ENCODE measurements at places on chromosomes 4 and X.

- DNase-seq = no peak
Measured at GRCh38 chr4:126361287-126361686, 1046.5 kb downstream of the FAT4 start.

DNA sequence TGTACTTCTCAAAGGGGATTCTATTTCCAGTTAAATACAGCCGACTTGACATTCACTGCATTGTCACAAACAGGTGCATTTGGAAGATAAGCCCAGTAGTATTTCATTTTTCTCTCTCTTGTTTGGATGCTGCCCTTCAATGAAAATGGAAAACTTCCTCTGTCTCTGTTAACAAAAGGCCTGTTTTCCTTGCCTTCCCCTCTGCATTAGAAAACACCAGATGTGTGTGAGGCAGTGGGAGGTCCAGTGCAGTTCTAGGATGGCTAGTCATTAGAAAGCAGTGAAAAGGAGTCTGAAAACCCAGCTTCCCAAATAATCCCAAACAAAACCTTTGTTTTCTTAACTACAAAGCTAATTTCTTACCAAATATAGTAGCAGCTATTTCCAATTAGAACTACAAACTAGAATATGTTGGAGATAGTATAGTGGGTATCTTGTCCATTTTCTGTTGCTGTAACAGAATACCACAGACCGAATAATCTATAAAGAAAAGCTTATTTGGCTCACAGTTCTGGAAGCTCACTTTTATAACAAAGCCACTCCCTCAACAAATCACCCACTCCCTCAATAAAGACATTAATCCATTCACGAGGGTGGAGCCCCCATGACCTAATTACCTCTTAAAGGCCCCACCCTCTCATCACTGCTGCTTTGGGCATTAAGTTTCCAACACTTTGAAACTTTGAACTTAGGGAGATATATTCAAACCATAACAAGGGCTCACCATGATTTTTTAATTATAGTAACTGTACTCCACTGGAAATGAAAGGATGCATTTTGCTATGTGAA lies 452.1 kb upstream of the RPS6KA3 start:
- no peak for DNase-seq

GRCh38 chr4:108355186-108355901 lies 186.6 kb upstream of the LEF1 start:
- no peak for DNase-seq

DNA sequence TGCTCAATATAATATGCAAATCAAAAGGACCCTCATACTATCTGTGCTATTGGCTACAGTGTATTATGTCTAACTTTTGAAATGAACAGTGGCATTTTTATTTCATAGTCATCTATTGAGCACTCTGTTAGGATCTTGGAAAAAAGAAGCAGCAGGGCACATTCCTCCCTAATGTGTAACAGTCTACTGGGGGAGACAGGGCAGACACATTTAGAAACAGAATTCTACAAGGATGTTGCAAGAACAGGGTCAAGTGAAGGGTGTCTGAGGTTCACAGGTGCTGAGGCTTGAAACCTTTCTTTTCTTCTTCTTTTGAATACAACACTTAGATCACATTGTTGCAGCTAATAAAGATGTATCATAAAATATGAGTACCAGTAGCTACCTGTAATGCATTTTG lies 129.7 kb upstream of the SLC4A4 start:
- DNase-seq = no peak

GRCh38 chr4:22593933-22594332 lies 78.1 kb upstream of the ADGRA3 start:
- DNase-seq = no peak

DNA sequence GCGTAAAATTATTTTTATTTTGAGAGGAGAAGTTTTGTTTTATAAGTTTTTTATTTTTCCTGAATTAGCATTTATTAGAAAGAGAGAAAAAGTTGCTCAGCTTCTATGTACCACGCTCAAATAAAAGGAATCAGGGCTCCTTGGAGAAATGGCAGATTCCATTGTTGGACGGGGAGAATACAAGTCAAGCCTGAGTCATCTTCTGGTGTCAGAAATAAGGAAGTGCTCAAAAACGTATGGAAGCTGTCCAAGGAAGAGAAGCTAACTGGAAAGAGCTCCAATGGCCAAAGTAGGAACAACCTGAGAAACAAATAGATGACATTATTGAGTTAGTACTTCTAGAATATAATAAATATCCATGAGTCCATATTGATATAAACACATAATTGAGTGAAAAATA lies 89.3 kb upstream of the NEIL3 start:
- no peak for DNase-seq

DNA sequence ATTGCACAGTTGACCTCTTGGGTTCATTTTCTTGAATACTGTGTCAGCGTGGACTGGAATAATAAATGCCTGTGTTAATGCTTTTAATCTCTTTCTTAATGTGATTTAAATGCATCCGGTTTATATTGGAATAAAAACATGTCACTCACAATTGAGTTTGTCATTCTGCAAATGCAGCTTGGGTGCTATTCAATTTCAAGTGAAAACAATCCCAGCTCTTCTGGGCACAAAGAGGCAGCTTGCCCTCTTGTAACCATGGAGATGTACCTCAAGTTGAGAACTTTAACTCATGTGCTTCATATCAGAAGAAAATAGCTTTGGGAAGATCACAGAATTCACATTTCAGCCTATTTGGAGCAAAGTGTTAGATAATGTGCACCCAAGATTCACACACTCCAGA lies 355.7 kb upstream of the GNPDA2 start:
- no peak for DNase-seq

- peak; percentile 57 for DNase-seq
Measured at GRCh38 chr4:12177416-12177815, 748.7 kb upstream of the HS3ST1 start.

DNA sequence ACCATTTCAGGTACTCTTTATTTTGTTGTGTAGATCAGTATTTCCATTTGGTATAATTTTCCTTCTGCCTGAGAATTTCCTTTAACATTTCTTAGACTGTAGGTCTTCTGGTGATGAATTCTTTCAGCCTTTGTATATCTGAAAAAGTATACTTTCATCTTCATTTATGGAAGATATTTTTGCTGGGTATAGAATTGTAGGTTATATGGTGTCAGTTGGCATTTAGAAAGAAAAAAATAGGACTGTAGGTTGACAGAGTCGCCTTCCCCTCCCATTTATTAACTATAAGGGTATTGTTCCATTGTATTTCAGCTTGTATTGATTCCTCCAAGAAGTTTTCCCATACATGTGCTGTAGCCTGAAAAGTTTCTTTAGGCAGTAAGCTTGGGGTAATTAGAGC lies 71.9 kb downstream of the KDM6A start:
- no peak for DNase-seq

- DNase-seq = no peak
Measured at GRCh38 chr4:6875431-6875831, 34.2 kb upstream of the TBC1D14 start.
